ENCODE measurements at places on chromosomes 11 and 22.

DNA sequence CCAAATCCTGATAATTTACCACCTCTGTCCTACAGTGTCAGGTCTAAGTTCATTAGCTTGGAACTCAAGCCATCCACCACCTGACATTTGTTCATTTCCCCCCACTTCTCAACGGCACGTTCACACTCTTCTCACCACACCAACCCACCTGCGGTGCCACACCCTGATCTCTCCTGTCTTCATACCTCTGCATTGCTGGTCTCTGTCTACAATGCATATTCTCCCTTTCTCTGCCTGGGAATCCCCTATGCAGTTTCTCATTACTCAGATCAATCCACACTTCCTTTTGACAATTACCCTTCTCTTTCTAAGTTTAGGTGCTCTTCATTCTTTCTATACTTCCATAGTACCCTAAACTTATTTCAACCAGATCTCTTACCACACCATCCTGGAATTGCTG, 20.4 kb upstream of the EMSY start:
- no peak for DNase-seq

DNA sequence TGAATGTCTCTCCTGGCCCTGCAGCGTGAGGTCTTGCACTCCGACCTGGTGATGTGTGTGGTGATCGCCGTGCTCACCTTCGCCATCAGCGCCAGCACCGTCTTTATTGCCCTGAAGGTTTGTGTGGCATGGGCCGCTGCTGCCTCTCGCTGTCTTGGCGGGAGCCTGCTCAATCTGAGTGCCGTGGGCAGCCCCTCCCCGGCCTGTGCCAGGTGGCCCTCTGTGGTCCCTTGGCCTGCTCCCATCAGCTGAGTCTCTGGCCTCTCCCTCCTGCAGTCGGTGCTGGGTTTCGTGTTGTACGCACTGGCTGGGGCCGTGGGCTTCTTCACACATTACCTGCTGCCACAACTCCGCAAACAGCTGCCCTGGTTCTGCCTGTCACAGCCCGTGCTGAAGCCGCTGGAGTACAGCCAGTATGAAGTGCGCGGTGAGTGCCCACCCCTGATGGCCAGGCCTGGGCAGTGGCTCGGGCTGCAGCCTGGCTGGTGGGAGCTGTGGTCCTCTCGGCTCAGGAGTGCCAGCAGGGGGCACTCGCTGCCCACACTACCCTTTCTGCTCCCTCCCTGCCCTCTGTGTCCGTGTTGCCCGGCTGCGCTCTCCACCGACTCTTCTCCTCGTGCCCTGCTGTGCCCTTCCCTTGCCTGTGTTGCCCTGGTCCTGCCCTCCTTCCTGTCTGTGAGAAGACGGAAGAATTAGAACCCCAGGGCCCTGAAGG, 10.2 kb downstream of the PCNX3 start:
- DNase-seq: peak; percentile 46

DNA sequence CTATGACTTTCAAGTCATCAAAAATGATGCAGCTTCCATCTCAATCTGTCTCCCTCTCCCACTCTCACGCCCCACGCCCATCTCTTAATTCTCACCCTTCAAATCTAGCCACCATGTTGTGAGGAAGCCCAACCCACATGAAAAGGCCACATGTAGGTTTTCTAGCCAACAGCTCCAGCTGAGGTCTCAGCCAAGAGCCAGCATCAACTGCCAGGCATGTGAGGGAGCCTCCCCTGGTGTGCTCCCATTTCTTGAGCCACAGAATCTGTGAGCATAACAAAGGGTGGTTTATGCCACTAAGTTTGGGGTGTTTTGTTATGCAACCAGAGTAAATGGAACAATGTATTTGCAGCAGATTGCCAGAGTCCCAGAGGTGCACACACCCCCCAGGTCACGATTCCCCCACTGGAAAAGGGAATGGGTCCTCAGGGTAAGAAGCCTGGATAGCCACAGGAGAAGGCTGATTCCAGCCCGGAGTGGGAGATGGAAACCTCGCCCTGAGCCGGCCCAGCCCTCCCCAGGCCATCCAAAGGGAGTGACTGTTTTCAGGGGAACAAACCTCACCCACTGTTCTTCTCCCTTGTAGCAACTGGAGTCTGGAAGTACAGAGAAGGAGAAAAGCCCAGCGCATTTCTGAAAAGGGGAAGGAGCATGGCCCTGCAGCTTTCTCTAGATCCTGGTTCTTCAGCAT, 20.0 kb upstream of the LINC01488 start:
- DNase-seq: no peak

DNA sequence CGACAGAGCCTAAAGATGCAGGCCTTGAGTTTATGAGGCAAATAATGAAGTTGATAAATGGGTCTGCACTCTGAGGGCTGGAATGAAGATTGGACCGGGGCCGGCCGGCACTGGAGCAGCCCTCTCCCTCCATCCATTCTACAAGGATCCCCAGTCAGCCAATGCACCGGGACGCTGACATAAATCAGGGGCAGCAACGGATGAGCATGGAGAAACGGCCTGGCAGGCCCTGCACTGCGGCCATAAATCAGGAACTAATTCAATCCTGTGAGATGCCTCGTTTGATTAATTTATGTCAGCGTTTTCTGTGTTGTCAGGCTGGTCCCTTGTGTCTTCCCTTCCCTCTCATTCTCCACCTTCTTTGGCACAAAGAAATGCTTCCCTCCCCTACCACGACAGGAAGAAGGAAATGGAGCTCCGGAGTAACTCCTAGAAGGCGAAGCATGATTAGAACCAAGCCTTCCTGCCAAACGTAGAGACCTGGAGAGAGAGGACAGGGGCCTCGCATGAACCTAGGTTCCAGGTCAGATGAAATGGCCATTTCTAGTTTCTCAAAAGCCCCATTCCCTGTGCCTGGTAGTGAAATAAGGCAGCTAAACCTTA, 358.4 kb downstream of the OPCML start:
- no peak for DNase-seq

DNA sequence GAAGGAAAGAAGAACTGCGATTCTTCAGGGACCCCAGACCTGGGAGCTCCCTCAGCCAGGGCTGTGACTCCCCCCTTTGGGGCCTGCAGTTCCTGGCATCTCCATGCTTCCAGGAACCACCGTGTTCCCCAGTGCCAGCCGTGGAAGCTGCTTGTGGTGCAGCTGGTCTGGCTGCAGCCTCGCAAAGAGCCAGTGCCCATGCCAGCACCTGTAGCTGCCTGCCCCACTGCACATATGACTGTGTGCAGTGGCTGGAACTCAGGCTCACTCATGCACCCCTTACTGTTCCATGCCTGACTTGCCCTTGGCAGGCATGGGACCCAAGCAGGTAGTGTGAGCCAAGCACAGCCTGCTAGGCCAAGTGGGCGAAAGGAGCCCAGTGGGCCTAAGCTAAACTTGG, 401.3 kb downstream of the LRRC4C start:
- DNase-seq: no peak

DNA sequence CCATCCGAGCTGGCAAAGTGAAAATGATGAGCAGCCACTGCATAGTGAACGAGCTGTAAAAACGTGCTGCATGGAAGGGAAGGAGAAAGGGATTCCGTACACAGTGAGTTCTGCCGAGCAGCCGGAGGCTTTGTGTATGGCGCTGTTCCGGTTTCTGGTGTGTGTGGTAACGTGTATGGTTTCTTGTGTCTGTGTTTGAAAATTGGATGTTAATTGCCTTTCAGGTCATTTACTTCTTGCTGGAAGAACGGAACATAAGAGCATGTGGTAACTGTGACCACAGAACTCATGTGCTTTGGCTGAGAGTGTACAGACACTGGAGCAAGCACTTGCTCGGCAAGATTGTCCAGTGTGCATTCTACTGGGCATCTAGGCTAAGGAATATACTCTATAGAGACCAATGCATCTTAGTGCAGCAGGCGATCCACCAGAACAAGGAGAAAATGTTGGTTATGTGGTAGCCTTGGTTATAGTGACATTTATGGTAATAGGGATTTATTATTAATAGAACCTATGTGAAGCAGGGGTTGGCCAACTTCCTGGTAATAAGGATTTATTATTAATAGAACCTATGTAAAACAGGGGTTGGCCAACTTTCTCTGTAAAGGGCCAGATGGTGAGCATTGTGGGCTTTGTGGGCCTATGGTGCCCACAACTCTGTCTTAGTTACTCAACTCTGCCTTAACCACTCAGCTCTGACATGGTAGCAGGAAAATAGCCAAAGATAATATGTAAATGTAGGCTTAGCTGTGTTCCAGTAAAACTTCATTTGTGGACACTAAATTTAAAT, 49.2 kb downstream of the GRAMD1B start:
- DNase-seq: no peak

GRCh38 chr11:116534270-116534975, 238.4 kb downstream of the BUD13 start:
- DNase-seq: no peak

DNA sequence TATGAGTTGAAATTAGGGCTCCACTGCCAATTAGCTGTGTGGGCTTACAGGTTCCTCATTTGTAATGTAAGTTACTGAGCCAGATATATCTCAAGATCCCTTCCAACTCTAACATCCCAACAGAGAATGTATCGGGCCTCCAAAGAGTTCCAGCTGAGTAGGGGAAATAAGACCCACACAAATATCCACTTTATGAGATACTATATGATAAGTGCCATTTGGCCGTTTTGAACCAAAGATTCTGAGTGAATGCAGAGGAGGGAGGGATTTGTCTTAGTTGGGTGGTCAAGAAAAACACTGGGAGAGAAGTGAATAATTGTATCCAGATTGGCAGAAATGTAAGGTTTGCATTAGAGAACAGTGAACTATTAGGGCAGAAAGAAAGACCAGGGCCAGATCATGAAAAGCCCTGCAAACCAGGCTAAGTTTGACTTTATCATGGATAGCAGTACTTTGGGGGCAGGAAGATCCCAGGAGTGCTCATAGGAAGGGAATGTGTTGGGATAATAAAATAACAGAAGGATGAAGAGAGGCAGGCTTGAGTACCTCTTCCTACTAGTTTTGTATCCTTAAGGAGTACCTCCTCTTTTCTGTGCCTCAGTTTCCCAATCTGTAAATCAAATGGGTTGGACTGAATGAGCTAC, 63.9 kb downstream of the RPL27A start:
- DNase-seq: no peak

- peak; percentile 78 for DNase-seq
Measured at GRCh38 chr22:29621761-29622526, 18.5 kb downstream of the NF2 start.

GRCh38 chr11:118988280-118988679, 9.7 kb upstream of the CENATAC start:
- no peak for DNase-seq

DNA sequence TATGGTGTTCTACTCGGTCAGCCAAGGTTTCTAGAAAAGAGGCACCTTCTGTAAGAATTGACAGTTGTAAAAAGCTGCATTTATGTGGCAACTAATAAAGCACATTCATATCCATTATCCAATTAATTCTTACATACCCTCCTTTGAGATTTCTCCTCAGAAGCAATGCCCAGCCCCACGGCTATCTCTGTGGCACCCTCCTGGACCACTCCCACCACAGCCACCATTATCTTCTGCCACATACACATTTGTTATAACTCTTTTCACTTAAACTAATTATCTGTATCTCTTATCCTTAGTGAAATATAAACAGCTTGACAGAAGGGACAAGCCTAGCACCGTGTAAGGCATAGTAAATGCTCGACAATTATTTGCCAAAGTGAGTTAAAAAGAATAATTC, 48.5 kb downstream of the PAK1 start:
- no peak for DNase-seq

DNA sequence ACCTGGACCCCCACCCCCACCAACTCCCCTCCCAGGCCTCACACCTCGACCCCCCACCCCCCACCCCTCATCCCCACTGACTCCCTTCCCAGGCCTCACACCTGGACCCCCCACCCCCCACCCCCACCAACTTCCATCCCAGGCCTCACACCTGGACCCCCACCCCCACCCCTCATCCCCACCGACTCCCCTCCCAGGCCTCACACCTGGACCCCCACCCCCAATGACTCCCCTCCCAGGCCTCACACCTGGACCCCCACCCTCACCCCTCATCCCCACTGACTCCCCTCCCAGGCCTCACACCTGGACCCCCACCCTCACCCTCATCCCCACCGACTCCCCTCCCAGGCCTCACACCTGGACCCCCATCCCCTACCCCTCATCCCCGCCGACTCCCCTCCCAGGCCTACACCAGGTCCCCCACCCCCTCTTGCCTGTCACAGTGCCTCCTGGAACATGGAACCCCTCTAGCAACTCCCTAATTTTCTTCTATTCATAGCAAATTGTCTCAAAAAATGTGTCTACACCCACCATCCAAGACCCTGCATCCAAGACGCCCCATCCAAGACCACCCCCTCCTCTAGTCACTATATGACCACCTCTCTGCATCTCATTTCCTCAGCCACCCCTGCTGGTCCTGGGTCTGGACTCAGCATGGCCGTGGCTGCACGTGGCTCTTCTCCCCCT, 36.9 kb upstream of the BRSK2 start:
- no peak for DNase-seq

- DNase-seq: no peak
Measured at GRCh38 chr11:103488031-103488461, 378.8 kb downstream of the DYNC2H1 start.
